Natural killer cell (primary cell): ENCODE measurements at places on chromosomes 1 and 21. TPM values are rescaled to one million over a fixed set of nuclear protein-coding genes. Genes with fewer than 3 reads are reported as not detected.

- no peak for DNase-seq
Measured at GRCh38 chr21:44494956-44495355, 39.6 kb downstream of the LRRC3 start.

- no peak for DNase-seq
Measured at GRCh38 chr1:218752126-218752525, 407.0 kb downstream of the TGFB2 start.

- DNase-seq = no peak
Measured at GRCh38 chr1:238409932-238410331, 519.2 kb upstream of the ZP4 start.

GRCh38 chr1:7783178-7783711 is 846 bp upstream of the PER3 start:
- no peak for DNase-seq

GRCh38 chr1:51520700-51521248 is 1.7 kb upstream of the EPS15 start:
- peak; percentile 20 for DNase-seq

DNA sequence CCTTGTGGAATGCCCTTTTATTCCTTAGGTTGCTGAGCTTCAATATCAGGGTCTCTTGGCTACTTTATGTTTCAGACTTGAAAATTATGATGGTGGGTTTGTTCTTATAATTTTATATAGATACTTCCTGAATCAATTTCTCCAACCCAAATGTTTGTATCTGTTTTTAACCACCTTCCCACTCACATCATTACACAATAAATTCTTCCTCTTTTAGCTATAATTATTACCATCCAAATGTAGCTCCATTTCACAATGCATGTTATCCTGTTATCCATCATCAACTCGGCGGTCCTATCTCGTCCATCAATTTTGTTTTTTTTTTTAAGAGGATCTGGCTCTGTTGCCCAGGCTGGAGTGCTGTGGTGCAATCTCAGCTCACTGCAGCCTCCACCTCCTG is 357.6 kb upstream of the ZP4 start:
- DNase-seq = no peak

- DNase-seq = peak; percentile 9
Measured at GRCh38 chr1:55071477-55071876, 32.1 kb downstream of the PCSK9 start.

DNA sequence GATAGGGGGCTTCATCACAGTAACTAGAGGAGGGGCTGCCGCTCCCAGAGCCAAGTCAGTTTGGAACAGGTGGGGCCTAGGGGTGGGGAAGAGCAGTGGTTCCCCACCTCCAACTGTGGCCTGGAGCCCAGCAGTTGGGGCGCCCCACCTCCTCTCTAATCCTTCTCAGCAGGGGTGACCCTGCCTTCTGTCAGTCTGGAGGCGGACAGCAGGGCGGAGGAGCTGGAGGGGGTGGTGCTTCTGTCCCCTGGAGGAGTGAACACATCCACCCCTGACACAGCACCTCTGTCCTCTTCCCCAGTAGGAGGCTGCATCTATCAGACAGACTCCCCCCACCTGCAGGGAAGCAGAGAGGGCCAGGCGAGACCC is 73.8 kb downstream of the MRPL37 start:
- DNase-seq = no peak

GRCh38 chr1:48049823-48050535 is 52.8 kb upstream of the TRABD2B start:
- no peak for DNase-seq

DNA sequence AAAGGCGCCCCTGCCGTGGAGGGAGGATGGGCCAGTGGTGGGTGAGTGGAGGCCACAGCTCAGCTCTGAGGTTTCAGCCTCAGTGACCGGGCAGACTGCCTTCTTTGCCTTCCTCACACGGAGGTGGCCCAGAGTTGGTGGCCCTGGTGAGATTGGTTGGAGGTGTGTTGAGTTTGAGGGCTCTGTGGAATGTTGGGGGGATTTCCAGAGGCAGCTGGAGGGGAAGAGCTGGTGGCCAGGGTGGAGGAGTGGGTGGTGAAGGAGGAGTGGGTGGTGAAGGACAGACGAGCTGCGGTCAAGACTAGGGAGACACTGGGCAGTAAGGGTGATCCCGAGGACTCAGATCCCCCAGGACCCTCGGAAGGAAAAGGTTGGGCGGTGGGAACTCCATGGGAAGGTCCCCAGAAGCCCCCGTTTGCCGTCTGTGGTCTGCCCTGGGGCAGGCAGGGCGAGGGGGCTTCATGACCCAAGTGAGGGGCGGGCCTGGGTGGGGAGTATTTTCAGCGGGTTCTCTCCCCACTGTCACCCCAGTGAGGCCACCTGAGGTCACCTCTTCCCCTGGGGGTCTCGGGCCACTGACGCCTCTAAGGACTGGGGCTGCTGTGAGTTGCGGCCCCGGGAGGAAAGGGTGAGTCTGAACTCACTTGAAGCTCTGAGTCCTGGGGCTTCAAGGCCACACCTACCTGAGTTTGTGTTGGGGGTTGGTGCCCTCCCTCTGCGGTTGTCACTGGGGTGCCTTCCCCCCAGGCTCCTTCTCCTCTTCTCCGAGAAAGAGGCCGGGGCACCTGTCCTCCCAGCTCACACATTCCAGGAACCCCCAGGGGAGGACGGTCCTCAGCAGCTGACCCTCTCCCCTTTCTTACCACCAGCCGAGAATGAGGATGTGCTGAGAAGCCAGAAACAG is 22.7 kb upstream of the PIK3CD start:
- DNase-seq = peak; percentile 83

GRCh38 chr1:91066538-91066937 is 44.7 kb upstream of the ZNF644 start:
- no peak for DNase-seq

- no peak for DNase-seq
Measured at GRCh38 chr1:212375986-212376385, 38.7 kb downstream of the PACC1 start.

GRCh38 chr1:66214901-66215300 is 319.1 kb upstream of the SGIP1 start:
- DNase-seq = no peak

GRCh38 chr1:229365569-229365968 is 22.7 kb upstream of the CCSAP start:
- DNase-seq = no peak

DNA sequence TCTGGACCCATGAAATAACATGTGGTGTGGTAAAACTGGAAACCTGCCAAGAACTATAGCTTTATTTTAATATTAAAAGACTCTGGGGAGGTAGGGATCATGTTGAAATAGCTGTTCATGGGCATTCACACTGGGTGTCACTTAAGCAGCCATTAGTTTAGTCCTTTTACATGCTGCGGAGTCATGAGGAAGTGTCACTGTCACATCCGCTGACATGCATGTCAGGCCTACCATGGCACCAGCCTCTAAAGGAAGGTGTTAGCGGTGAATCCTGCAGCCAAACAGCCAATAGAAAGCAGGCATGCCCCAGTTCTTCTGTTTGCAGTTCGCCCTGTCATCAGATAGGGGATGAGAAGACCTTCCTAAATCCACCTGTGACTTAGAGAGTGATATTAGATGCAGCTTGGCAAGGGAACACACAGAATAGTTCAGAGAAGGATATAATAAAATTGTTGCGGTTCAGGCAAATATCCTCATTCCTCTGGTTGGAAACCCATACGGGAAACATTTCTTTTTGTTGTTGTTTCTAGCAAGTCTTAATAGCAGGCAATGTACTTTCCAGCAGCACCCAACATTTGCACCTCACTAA is 100.4 kb downstream of the CACHD1 start:
- no peak for DNase-seq

DNA sequence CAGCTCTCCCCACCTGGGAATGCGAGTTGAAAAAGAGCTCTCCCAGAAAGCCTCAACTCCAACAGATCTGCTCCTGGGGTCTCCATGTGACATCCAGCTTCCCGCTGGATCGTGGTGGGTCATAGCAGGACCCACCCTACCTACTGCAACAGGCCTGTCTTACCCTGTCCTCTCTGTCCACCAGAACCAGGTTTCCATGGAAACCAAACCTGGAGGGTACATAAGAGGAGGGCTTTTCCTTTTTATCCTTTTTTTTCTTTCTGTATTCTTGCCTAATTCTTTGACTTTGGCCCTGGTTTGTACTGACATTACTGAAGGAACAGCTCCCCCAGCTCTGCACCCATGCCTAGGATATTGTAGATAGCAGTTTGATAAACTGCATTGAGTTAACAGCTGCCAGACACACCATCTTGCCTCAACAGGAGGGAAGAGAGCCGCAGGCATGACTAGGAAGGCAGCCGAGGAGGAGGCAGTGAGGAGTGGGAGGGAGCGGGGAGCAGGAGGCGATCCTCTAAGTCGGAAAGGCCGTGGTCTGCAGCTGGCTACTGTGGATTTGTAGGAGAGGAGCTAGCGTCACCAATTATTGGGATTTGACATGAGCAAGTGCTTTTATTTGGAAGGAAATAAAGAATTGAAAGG is 9.7 kb upstream of the FMOD start:
- DNase-seq = no peak

KCNT2 gene
- total RNA-seq = not detected

CYP4Z1 gene
- total RNA-seq = not detected

HEYL gene
- not detected for total RNA-seq

UTS2 gene
- 7.5 TPM for total RNA-seq

PSEN2 gene
- total RNA-seq = 22.8 TPM

DPT gene
- not detected for total RNA-seq

AMPD1 gene
- total RNA-seq = not detected

CRP gene
- not detected for total RNA-seq
